ENCODE measurements at places on chromosomes 4 and X. TPM values are rescaled to one million over a fixed set of nuclear protein-coding genes. Genes with fewer than 3 reads are reported as not detected.

The CXCL10 gene
- total RNA-seq, result not detected

The GNRHR gene
- total RNA-seq, result not detected

The MAGEA2B gene
- not detected for total RNA-seq

The DDX53 gene
- total RNA-seq, result not detected

The EDA2R gene
- 30.3 TPM for total RNA-seq

The CYSLTR1 gene
- 0.16 TPM for total RNA-seq

The DCAF12L2 gene
- not detected for total RNA-seq

The GLRB gene
- total RNA-seq, result 5.9 TPM

The EOLA1 gene
- 18.2 TPM for total RNA-seq

The PGAM4 gene
- not detected for total RNA-seq

The TMEM144 gene
- total RNA-seq, result 4.4 TPM

The ADRA2C gene
- 0.32 TPM for total RNA-seq

The POLN gene
- 2.8 TPM for total RNA-seq

The MTNR1A gene
- not detected for total RNA-seq

The NLRP2B gene
- total RNA-seq, result not detected

The RHOXF1 gene
- not detected for total RNA-seq

The COL4A6 gene
- 58.3 TPM for total RNA-seq

The PRKG2 gene
- total RNA-seq, result 0.23 TPM

Data from MCF 10A (cell line).